ENCODE measurements at places on chromosomes 3 and 15.
A peak's percentile ranks its signal among the peaks of the same experiment; 100 is the strongest.

- DNase-seq, result no peak
Measured at GRCh38 chr3:185740133-185740532, 84.7 kb downstream of the IGF2BP2 start.

DNA sequence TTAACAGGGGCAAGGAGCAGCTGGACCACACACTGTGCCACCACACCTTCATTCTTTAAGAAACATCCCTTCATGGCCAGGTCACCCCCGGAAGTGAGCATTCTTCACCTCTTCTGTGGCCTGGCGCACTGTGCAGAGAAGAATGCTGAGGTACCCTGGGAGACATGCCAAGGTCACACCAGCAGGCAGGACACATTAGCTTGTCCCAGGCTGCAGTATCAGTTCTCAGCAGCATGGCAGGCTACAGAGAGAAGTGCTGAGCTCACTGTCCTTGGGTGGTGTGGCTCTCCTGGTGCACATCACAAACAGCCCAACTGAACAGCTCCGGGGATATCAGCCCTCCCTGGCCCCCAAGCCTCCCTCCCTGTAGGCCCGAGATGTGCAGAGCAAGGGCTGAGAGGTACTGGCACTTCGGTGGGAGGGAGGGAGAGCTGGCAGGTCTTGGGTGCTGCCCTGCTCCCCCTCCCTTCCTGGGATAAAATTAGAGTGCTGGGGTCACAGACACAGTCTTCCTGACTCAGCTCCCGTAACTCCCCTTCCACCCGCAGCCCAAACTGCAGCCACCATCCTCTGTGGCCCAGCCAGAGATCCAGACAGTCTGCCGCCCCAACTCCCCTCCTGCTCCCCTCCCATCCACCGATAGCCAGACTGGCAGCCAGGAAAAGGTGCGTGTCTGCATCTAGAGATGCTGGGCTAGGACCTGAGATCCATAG, 13.4 kb downstream of the SEMA7A start:
- DNase-seq, result no peak

DNA sequence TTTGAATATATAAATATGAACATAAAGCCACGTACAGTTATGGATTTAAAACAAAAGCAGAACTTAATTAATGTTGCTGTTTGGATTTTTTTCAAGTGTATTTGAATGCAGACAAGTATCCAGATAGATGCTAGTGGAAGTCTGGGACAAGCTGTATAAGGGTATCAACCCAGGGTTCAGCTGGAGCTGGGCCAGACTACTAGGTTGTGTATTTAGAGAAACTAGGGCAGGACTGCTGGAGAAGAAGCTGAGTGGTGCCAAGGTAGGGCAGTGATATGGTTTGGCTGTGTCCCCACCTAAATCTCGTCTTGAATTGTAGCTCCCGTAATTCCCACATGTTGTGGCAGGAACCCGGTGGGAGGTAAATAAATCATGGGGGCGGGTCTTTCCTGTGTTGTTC, 189.8 kb upstream of the CTDSPL start:
- no peak for DNase-seq

DNA sequence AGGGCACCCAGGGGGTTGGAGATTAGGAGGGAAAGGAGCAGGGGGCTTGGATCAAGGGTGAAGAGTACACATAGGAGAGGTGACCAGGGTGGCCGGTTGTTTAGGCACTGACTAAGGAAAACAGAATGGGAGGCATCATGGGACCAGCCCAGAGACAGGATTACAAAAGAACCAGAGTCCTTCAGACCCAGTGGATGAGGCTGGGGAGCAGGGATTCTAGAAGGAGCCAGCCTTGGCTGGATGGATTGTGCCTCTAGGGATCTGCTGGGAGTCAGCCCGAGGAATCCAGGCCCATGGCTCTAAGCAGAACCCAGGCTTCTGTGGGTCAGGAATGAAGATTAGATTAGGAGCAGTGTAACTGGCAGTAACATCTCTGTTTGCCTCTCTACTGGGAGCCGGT, 98.6 kb downstream of the ARNT2 start:
- DNase-seq, result no peak

DNA sequence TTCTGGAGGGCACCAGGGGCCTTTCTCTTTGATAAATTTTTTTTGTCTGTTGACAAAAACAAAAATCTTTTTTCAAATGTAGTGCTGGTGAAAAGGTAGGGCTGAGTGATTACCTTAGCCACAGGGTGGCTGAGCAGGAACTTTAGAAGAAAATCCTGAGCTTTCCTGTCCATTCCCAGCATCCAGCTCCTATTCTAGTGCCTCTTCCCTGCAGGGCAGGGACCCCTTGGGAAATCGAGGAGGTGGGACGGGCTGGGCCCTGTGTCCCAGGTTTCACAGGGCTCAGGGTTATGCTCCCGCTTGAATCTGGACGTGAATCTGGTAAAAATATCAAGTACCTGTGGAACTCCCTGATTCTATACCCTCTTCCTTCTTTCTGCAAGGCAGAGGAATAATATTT, 31.7 kb downstream of the EDEM1 start:
- no peak for DNase-seq

- DNase-seq, result no peak
Measured at GRCh38 chr3:129461022-129461421, 21.0 kb downstream of the IFT122 start.

GRCh38 chr3:59212128-59212779, 162.4 kb upstream of the CFAP20DC start:
- DNase-seq, result no peak

GRCh38 chr3:42839616-42840015, 30.4 kb downstream of the ACKR2 start:
- no peak for DNase-seq

- DNase-seq, result no peak
Measured at GRCh38 chr3:122609798-122610559, 32.5 kb downstream of the PARP15 start.

GRCh38 chr3:188524052-188524451, 370.1 kb downstream of the LPP start:
- DNase-seq, result no peak

- peak; percentile 83 for DNase-seq
Measured at GRCh38 chr3:58536501-58537411, at the start of gene ACOX2. Gene ACOX2 (minus strand): TSS chr3:58537190. CDS start chr3:58535106, 2,084 bp downstream.

DNA sequence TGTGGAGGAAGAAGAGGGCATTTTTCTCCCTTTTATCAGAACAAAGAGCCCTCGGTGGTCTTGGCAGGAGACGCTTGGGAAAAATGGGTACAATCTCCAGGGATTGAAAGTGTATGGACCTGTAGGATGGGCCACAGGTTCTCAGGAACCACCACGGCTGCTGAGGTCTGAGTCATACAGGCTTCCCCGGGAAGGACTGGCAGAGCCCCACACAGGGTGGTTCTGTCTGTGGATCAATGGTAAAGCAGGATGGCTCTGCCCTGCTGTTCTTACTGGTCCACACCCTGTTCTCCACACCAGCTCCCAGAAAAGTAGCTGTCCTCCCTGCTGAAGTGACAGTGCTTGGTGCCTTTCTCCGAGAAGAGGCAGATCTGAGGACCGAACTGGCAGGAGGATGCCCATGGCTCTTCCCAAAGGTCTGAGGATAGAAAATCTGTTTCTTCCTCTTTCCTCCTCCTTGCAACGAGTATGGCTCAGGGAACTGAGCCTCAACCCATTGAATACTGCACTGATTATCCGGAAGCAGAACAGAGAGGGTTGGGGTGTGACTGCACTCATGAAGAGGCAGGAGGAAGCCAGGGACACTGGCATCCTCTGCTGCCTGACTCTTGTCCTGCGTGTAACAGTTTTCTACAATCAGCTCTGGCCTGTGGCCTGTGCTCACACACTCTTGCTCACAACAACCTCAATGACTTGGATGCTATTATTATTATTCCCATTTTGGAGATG, 39.0 kb downstream of the KIF9 start:
- no peak for DNase-seq

DNA sequence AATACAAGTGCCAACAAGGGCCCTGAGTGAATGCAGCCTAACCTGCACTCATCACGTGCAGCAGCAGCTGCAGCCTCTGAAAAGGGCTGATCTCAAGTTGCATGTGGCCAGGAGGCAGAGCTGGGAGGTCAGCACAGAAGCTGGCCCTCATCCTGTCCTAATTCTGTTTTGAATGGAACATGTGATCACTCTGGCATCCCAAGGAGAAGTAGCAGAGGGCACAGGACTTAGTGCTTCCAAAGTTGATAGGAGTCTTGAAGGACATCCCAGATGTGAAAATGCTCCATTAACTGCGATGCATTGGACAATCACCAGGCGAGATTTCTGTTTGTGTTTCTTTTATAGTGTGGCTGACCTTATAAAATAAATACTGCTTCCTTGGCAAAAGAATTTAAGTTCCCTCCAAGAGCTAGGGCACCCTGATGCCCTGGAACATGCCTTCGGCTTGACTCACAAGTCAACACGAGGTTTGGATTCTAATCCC, 31.6 kb upstream of the STAG1 start:
- no peak for DNase-seq

DNA sequence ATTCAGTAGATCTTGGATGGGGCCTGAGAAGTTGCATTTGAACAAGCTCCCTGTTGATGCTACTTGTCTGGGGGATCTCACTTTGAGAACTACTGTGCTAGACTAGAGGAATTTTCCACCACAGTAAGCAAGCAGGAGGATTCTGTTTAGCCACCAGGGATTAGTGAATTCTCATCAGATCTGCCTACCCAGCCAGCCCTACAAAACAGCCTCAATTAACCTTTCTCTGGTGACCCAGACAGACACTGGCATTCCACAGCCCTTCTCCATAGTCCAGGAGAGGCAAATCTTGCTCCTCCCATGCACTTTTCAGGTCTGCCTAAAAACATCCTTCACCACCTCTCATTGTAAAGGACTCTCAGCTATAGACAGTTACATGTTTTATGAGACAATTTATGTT, 16.7 kb upstream of the MYH15 start:
- DNase-seq, result no peak

DNA sequence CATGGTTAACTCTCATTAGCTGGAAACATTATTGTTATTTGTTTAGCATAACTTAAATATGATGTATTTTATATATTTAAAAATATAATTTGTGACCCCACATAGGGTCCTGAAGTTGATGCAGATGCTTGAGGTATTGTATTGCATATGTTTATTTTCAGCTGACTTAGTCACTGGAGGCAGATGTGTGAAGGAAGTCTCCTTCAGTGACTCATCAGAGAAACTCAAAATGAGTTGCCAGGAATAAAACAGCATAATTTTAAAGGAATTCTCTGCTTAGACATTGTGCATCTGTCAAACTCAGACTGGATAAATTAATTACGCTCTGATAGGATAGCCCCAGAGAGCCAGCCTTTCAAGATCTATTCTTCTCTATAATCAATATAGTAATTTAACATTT, 7.9 kb upstream of the OR4F6 start:
- no peak for DNase-seq

GRCh38 chr3:9890249-9891071, at the start of gene JAGN1:
Gene JAGN1 (plus strand): TSS chr3:9890610. CDS start chr3:9890723, 113 bp downstream.
- peak; percentile 91 for DNase-seq

- DNase-seq, result no peak
Measured at GRCh38 chr15:83346342-83346741, 61.9 kb upstream of the BNC1 start.

DNA sequence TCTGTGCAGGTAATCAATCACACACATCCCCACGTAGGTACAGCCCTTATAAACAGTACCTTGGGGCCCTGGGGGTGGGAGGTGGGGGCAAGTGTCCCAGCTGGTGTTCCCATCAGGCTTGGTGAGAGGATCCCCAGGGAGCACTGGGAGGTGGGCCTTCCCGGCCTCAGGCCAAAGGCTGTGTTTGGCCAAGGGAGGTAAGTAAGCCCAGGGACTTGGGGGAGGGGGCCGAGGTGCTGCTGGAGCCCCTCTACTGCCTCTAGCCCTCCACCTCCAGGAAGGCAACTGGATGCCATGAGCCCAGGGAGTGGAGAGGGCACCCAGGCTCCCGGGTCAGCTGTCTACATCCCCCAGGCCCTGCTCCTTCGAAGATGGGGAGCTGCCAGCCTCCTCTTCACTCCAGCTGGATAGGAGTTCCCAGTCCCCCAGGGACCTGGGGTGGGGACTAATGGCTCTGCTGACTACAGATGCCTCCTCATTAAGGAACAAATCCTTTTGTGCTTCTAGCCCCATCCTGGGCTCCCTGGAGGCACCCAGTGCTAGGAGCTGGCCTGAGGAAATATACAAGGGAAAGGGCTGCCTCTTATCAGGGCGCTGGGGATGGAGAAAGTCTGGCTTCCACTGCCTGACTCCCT, 33.1 kb downstream of the RNU5B-1 start:
- DNase-seq, result no peak

DNA sequence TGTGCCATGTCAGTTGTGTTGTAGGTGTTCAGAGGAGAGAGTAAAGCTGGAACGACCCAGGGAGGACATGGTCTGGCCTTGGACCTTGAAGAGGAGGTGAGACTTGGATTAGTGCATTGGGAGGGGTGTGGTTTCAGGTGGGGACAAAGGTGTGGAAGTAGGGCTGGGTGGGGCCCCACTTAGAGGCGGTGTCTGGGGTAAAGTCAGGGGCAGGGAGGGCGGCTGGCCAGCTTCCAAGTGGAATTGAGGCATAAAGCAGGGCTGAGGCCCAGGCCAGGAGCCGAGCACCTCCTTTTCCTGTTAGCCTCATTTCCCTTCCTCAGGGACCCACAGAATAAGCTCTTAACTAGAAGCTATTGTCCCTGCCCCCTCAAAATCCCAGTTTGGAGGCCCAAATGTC, 36.2 kb upstream of the FLNB start:
- peak; percentile 50 for DNase-seq

DNA sequence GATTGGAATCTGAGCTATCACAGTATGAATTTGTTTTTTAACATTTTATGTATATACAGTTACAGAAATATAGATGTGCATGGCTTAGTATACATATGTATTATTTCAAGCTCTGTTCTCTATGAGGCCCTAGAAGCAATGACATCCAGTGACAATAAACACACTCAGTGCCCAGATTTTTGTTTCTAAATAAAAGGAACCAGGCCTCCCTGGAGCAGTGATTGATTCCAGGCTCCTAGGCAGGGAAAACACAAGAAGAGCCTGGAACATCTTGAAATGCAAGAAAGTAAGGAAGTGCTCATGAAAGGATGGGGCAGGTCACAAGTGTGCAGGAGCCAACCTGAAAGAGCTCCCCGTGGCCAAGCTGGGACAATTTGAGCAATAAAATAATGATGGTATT, 18.5 kb upstream of the CGNL1 start:
- no peak for DNase-seq

DNA sequence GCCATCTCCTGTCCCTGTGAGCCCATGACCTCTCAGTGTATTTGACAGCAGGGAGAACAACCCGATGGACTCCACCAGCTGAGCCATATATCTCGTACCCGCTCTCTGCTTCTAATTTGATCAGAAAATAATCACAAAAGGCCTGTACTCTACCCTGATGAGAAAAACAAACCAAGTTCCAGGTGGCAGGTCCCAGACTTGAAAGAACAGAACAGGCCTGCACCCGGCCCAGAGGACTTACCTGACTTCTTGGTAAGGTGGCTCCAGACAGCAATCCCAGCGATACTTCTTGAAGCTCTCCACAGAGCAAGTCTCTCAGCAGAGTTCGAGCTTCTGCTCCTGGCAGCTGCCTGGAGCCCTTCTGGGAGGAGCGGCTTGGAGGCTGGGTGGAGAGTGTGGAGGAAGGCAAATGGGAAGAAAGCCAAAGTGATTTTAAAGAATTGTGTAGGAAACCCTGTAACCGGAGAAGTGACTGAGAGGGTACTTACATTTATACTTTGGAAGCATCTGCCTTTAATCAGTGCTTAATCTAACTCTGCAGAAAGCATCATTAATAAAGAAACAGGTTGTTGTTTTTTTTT, 91.6 kb downstream of the SCN11A start:
- no peak for DNase-seq

Measured in left cardiac atrium (tissue), 4 donors.